Stimulated activated CD4-positive, alpha-beta T cell treated with anti-CD3 and anti-CD28 coated beads, Interleukin-15, amount 100 ng/mL, for 1 hour (primary cell): ENCODE measurements at places on chromosomes 2 and 18.

- no peak for DNase-seq
Measured at GRCh38 chr2:28119631-28120030, 229.1 kb downstream of the BABAM2 start.

DNA sequence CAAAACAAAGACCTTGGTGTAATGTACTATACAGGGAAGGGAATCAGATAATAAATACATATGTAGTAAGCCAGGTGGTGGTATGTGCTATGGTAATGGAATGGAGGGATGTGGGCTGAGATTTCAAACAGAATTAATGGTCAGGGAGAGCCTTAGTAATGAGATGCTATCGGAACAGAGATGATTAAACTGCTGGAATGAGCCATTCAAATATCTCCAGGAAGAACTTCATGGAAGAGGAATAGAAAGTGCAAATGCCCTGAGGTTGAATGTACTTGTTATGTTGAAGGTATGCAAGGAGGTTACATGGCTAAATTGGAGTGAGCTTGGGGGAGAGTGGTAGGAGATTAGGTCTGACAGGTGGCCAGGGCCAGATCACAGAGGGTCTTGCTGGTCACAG lies 5.1 kb downstream of the SERPINB11 start:
- no peak for DNase-seq

- no peak for DNase-seq
Measured at GRCh38 chr18:7259475-7259874, 28.6 kb downstream of the LRRC30 start.

GRCh38 chr2:181076658-181077057 lies 96.3 kb downstream of the UBE2E3 start:
- DNase-seq, result no peak

DNA sequence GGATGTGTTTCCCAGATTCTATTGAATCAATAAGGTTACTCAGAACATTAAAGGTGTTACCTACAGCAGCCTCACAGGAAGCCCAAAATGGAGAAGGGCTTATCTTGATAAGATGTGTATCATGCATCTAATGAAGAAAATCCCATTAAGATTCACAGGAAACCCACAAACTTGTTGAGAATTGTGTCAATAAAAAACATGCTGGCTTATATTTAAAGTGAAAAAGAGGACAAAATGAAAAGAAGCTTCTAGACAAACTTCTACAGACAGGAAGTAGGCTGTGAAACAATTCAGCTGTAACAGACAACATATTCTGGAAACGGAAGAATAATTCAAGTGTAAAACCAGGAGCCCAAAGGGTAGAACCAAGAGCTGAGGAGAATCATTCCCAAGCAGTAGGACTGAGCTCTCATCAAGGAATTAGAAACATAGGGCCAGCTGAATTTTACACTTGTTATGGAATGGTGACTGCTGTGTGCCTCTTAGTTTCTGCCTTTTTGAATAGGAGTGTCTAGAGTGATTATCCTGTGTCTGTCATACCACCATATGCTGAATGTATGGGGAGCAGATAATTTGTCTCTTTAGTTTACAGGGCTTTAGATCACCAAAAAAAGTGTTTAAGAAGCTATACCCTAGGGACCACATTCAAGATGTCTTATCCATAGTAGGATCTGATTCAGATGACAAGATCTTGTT lies 9.6 kb downstream of the IMMT start:
- DNase-seq, result no peak

DNA sequence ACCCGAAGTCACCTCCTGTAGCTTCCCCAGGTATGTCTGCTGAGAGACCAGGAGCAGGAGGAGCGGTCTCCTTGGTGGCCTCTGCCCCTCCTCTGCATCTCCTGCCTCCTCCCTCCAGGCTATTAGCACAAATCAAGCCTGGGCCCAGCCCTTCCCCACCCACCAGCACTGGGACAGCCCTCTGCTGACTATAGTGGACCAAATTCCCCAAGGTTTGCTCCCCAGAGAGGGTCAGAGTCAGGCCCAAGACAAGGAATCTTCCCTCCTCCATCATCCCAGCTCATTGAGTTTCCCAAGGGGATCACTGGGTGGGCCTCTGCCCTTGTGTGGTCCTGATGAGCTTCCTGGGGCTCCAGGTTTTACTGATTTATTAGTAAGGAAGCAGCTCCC lies 62.1 kb downstream of the EMILIN2 start:
- no peak for DNase-seq

- DNase-seq, result no peak
Measured at GRCh38 chr18:74768096-74768495, 170.4 kb downstream of the ZNF407 start.

DNA sequence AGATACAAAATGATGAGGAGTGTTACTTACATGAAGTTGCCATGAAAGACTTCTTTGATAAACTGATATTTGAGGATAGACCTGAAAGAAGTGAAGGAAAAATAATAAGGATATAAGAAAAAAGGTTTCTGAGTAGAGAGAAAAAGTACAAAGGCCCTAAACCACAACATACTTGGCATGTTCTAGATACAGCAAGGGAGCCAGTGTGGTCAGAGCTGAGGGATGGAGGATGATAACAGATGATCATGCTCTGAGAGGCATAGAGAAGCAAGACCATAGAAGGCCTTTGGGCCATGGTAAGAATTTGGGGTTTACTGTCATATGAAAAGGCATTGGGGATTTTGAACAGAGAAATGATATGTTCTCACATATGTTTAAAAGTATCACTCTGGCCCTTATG lies 424.1 kb upstream of the CHST9 start:
- DNase-seq, result no peak

GRCh38 chr18:45657357-45658335 lies 42.4 kb downstream of the SLC14A2 start:
- no peak for DNase-seq

- no peak for DNase-seq
Measured at GRCh38 chr2:149738767-149739166, 151.2 kb upstream of the MMADHC start.

DNA sequence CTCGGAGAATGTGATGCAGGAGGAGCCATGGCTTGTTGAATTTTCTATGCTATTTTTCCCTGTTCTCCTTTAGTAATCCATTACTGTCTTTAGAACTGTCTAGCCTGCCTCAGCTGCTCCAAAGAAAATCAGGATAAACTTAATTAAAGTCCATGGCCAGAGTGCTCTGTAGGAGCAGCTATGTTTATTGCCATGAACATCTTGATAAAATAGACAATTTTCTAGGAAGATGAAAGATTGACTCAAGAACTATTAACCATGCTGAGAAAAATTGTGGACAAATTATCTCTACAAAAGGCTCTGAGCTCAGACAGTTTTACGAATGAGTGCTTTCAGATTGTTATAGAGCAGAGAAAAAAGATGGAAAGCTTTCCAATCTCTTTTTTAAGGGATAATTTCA lies 193.0 kb downstream of the TTC32 start:
- DNase-seq, result no peak

DNA sequence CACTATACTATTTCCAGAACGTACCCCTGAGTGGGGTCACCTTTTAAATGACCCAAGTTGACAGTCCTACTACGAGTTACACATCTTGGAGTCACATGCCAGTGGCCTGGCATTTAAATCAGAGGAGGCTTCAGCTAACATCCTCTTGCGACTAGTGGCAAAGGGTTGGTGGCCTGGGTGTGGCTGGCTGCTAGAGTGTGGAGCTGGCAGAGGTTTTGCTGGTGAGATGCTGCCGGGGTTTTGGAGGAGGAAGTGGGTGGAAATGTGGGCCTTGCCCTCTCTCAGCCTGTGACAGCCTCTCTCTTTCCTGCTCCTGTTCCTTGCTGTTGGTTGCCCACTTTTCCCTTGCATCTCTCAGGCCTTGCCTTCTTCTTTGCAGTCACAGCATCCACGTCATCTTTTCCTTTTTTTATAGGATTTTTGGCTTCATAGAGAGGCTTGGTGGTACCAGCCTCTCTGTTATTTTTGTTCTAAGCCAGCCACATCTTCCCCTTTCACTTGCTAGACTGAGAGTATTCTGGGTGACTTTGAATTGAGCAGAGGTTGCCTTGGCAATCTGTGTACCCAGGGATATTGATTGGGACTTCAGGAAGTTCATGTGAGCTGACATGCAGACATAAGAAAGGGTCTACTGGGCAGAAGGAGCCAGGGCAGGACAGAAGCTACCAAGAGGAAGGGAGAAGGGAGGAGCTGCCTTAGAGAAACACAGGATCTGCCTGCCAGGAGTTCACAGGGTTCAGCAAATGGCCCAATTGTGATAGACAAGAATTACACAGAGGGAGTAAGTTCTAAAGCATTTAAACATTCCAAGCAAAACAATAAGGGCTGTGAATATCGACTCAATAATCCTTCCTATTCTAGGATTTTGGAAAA lies 55.4 kb downstream of the CDC42EP3 start:
- no peak for DNase-seq

DNA sequence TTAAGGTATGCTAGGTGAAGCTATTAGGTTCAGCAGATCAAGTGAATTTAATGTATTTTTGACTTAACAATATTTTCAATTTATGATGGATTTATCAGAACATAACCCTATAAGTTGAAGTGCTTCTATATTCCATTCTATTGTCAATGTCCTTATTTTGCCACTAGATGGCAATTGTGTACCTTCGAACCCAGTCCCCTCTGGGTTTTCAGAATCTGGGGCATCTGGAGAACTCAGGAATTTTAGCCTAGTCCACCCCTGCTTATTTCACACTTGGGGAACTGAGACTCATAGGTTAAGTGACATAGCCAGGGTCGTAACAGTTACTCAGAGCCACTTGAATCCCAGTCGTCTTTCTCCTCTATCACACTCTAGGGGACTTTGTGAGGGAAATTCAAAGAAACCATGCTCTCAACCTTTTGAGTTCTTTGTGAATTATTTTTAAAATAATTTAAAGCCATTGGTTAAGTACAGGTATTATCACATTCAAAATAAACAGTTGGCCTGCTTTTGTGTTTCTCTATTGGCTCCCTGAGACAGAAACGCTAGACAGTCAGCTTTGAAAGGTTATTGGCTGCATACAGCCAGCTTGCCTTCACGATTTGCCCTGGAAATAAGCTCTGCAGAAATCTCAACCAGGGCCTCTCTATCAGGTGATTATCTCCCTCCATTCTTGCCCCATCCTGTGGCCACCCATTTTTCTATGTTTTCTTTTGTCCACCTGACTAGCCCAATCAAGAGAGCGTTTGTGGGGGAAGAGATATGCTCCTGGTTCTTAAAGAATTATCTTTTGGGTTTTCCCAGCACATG lies 145.0 kb downstream of the TTC27 start:
- DNase-seq, result no peak

- DNase-seq, result no peak
Measured at GRCh38 chr2:15971831-15972522, 31.6 kb downstream of the MYCN start.

- no peak for DNase-seq
Measured at GRCh38 chr2:45759310-45759851, 107.9 kb downstream of the PRKCE start.

DNA sequence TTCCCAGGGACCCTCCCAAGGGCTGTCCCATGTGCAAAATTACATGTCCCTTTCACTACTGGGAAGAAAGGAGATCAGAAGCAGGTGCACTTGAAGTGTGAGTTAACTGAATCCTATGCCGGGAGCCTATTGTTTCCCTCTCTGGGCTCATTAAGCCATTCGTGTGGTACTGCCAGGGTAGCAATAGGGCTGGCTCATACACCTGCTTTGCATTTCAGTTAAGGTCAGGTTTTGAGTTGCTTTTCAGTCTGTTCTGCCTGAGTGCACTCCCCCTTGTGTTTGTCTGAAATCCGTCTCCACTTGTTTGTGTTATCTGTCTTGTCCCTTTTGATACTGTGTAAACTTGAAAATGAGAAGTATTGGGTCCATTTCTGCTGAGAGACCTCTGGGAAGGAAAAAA lies 1232.6 kb upstream of the NRXN1 start:
- no peak for DNase-seq

GRCh38 chr2:168633200-168633599 lies 169.2 kb upstream of the NOSTRIN start:
- no peak for DNase-seq

GRCh38 chr18:75884728-75885127 lies 457.2 kb upstream of the SMIM21 start:
- no peak for DNase-seq

DNA sequence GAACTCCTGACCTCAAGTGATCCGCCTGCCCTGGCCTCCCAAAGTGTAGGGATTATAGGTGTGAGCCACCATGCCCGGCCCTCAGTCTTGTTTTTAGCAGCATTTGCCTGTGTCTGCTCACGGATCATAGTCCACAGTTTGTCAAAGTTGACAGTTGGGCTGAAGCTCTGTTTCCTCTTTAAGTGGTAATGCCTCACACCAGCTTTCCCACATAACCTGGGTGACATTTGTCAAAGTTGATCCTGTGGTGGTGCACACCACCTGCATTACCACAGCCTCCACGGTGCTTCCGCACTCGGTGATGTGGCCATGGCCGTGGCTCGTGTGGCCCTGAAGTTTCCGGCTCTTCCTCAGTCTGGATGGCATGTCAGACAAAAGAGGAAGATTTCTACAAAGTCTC lies 27.1 kb downstream of the RAB31 start:
- DNase-seq, result no peak

DNA sequence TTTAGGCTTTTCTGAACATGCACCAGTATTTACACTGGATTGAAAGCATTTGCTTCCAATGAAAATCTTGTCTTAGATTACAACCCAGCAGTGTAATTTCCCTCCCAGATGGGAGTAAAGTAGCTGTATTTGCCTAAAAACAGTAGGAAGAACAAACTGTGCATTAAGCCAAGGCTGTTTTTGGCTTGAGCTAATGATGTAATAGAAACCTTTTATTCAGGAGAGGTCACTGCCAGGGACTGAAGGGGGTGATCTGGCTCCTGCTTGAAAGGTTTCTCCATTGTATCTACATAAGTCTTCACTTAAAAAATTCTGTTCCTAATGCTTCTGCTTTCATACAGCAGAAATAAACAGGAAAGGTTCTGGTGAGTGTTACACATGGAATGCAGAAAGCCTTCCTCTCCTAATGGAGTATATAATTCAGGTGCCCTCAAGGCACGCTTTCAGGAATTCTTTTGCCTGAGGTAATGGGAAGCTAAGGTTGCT lies 74.4 kb downstream of the MEIS1 start:
- no peak for DNase-seq

DNA sequence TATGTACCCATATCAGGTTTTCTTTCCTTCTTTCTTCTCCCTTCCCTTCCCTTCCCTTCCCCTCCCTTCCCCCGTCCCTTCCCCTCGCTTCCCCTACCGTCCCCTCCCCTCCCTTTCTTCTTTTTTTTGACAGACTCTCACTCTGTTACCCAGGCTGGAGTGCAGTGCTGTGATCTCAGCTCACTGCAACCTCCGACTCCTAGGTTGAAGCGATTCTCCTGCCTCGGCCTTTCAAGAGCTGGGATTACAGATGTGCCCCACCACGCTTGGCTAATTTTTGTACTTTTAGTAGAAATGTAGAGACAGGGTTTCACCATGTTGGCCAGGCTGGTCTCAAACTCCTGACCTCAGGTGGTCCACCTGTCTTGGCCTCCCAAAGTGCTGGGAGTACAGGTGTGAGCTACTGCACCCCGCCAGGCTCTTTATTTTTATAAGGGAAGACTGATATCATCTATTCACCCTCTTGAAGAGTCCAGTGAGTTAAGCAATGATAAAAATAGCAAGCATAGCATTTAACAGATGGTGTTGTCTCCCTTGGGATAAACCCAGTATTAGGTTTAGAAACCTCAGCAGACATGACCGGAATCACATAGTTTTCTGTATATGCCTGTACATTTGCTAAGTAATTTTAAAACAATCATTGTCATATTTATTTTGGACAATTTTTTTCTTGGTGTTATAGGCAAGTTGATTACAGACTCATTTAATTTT lies 888.4 kb downstream of the TRIB2 start:
- DNase-seq, result no peak

- no peak for DNase-seq
Measured at GRCh38 chr2:239602290-239603282, 201.8 kb upstream of the HDAC4 start.
